ENCODE measurements at places on chromosomes 11 and 22.
A peak's percentile ranks its signal among the peaks of the same experiment; 100 is the strongest.

DNA sequence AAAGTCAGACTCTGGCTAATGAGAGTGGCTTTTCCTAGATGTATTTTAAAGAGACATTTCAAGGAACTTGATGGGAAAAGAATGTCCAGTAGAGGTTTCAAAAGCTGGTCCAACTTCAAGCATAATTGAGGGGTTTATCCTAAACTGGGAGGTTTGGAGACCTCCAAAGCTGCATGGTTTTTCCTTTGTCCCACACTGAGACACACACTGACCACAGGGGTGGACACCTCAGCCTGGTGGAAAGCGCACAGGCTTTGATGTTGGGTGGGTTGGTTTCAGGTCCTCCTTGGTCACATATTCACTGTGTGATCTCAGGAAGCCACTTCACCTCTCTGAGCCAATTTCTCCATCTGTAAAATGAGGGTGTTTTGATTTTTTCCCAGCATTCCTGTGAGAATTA lies 4.0 kb downstream of the SPON1 start:
- peaks cover 20% of the 10 kb centered on the region for H3K4me1 ChIP-seq
- no peak overlapping the region for H3K27ac ChIP-seq
- H3K27me3 ChIP-seq, result peaks cover 13% of the 10 kb centered on the region
- DNase-seq, result no peak
- no peaks in the 10 kb centered on the region for H3K36me3 ChIP-seq
- H3K4me3 ChIP-seq, result no peak overlapping the region

DNA sequence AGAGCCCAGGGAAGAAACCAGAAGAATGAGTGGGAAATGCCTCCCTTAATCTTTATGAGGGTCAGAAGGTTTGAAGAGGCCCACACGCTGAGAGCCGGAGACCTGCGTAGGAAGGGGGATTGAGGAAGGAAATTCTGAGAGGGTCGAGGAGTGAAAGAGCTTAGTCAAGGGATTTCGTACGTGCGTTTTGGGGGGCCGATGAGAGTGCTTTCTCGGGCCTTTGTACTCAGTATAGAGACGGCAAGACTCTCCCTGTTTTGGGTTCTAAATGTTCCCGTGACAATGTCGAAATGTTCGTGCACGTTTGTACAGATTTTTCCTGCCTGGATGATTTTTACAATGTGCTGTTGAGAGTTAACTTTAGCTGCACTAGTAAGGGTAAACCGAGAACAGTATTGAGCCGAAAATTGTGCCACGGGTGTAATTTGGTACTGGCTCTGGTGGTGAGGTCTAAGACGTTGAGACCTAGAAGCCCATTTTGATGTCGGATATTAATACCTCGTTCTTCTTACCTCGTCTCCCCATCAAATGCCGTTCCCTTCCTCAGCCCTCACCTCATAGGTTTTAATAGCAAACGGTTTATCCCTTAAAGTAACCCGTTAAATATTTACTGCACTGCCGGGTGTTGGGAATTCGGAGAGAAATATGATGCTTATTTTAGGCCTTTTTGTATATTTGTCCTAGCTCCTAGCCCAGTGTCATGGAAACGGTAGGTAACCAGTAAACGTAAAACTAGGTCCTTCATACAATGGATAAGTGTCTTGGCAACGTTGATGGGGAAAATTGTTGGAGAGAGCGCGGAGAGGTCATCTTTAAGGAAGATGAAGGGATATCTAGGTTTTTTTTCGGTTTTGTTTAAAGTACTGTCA lies 734 bp downstream of the C11orf58 start:
- peak overlapping the region; percentile 74 for H3K4me3 ChIP-seq
- no peak for DNase-seq
- peak overlapping the region; percentile 97 for H3K27ac ChIP-seq
- H3K27me3 ChIP-seq, result no peaks in the 10 kb centered on the region

- H3K36me3 ChIP-seq, result no peaks in the 10 kb centered on the region
- H3K27me3 ChIP-seq, result peaks cover 4% of the 10 kb centered on the region
- no peaks in the 10 kb centered on the region for H3K4me1 ChIP-seq
- DNase-seq, result no peak
- H3K4me3 ChIP-seq, result no peak overlapping the region
Observed at GRCh38 chr11:33907421-33907820, 15.5 kb upstream of the LMO2 start.

- no peak overlapping the region for H3K4me3 ChIP-seq
- no peaks in the 10 kb centered on the region for H3K36me3 ChIP-seq
- no peaks in the 10 kb centered on the region for H3K4me1 ChIP-seq
Observed at GRCh38 chr11:110866081-110866480, 153.8 kb upstream of the ARHGAP20 start.

DNA sequence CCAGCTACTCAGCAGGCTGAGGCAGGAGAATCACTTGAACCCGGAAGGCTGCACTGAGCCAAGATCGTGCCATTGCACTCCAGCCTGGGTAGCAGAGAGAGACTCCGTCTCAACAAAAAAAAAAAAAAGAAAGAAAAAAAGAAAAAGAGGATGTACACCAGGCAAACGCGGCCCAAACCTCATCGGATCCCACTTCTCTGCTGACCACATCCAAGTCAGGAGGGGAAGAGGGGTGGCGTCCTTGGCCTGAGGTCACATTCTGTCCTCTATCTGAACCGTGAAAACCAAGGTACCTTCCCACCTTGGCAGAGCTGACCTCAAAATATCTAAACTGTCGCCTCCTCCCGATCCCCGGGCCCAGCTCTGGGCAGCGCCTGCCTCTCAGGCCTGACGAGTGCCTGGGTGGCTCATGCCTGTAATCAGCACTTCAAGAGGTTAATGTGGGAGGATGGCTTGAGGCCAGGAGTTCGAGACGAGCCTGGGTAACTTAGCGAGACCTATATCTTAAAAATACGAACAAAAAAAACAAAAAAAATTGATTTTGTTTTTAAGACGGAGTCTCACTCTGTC lies 25.1 kb downstream of the RGL4 start:
- H3K27me3 ChIP-seq, result no peaks in the 10 kb centered on the region
- H3K4me1 ChIP-seq, result peaks cover 16% of the 10 kb centered on the region
- peaks cover 22% of the 10 kb centered on the region for H3K36me3 ChIP-seq
- no peak overlapping the region for H3K4me3 ChIP-seq

- no peaks in the 10 kb centered on the region for H3K27me3 ChIP-seq
- no peaks in the 10 kb centered on the region for H3K36me3 ChIP-seq
- no peak overlapping the region for H3K27ac ChIP-seq
- no peak overlapping the region for H3K4me3 ChIP-seq
- DNase-seq, result no peak
Observed at GRCh38 chr11:131889760-131890581, 519.6 kb downstream of the NTM start.
